Adipocyte (in vitro differentiated cells): ENCODE measurements at places on chromosomes 11 and 22.

DNA sequence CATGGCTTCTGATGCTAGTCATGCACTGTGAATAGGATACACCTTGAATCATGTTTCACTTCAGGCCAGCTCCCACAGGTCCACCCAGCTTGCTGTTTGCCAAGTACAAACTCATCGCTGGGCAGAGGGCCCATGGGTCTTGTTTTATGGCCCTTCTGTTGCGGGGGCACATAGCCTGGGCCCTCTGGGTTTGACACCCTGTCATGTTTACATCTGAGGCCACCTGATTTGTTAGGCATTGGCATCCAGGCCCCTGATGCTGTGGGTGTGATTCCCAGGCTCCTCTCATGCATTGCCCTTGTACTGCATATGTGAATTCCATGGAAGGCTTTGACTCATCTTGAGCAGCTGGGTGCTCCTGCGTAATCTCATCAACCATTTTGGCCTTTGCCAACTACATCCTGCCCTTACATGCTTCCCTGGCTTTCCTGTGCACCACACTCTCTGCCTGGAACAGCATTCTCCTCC, 32.6 kb downstream of the PPFIBP2 start:
- no peak for DNase-seq

GRCh38 chr22:23072911-23073491, 2.7 kb downstream of the GNAZ start:
- peak; percentile 37 for DNase-seq

GRCh38 chr11:72643547-72643946, 30.7 kb downstream of the PDE2A start:
- DNase-seq, result peak; percentile 23

DNA sequence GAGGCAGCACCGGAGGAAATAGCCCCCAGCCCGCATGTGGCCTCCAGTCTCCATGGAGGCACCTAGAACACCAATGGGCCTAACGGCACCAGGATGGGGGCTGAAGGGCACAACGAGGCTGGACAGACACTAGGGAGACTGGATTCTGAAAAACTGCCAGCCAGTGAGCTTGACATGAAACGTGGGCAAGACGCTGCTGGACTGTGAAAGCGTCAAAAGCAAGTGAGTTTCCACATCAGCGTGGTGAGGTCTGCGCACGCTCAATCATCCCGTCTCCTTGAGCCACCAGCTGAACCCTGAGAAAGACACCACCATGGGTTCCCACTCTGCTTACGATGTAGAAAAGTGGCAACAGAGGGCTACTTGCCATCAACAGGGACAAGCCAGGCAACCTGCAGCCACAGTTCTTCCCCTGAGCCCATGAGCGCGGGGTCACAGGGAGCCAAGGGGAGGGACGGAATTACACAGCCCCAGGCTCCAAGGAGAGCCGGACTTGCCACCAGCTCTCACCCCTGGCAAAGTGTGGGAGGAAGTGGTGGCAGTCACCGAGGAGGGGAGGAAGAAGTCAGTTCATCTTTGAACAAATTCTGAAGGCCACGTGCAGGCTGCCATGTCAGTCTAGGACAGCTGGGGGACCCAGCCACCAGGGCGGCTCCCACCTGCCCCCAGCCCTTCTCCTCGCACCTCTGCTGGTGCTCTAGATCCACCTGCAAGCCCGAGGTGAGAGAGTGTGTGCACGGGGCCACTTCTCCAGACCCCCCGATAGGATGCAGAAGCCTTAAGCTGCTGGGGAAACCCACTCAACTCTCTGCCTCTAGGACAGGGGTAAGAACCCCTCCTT, 131.1 kb downstream of the MPPED1 start:
- DNase-seq, result no peak

DNA sequence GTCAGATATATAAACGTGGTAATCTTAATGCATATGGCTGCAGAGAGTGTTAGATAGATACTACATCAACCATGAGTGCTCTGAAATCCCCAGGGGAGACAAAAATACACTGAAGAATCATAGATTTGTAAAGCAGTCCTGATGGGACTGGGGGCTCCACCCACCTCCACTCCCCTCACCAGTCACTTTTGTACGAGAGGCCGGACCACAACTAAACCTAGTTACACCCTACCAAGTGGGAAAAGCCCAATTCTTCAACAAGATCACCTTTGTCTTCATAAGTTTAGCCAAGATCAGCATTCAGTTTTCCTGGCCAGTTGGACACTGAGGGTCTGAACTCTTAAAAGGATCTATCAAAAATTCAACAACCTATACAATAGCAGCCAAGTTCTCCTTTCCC, 1.5 kb downstream of the SF1 start:
- no peak for DNase-seq

DNA sequence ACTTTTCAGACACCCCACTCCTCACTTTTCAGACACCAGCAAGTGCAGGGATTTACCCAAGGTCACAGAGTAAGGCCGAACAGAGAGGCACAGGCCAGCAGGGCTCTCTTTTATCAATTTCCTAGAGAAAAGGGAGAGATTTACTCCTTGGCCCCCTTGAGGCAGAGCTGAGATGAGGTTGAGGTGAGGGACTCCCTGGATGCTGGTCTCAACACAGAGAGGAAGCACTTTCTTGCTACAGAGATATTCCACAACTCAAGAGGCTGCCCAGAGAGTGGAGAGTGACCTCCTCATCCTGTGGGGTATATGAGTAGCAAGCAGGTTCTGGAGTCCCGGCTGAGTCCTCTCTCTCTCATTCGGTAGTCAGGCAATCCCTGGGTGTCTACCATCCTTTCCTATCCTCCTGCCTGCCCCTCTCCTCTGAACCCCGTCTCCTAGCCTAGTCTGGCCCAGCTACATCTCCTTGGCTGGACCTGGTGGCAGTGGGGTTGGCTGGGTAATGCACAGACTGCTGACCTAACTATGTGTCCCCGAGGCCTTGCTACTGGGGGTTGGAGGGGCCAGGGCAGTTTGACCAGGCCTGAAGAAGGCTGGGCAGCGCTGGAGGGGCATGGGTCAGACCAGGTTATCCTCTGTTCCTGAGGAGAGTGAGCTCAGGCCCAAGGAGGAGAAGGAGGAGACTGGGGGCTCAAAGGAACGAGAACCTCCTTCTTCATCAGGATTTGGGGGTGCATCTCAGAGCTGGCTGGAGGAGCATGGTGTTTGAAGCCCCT, 1.8 kb upstream of the ARHGEF17 start:
- DNase-seq, result no peak

- DNase-seq, result peak; percentile 60
These were observed at the start of gene ABCG4 for GRCh38 chr11:119149018-119149785. Gene ABCG4, plus strand, starts transcription at chr11:119149052. Its CDS starts 914 bp downstream, at chr11:119149966.

DNA sequence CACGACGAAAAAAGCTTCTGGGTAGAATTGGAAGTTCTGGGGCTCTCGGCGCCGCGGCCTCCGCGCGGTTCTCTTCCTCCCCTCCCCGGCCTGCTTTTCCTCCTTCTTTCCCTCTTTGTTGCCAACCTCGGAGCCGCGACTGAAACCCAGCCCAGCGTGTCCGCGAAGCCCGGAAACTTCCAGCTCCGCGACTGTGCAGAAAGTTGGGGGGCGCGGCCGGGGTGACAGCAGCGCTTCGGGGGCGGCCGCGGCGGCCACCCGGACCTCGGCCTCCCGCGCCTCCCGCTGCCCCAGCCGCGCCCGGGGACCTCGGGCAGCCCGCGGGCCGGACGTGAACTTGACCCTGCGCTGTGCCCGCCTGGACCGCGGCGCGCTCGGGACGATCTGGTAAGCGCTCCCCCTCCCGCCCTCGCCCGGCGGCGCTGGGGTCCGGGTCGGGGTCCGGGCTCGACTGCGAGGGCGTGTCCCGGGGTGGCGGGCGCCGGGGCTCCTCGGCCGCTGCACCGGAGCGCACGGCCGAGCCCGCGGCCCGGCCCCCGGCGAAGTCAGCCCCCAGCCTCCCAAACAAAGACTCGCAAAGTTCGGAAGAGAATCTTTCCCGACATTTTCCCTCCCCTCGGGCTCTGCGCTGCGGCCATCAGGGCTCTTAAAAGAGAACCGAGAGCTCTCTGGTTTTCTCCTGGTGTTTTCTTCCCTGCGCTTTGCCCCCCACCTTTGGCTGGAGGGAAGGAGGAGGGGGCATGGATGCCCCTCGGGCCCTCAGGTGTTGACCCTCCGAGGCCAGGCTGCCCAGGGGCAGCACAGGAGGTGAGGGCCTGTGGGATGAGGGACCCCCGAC, 67.9 kb upstream of the WNT7B start:
- peak; percentile 71 for DNase-seq

GRCh38 chr11:3177931-3178330, 12.8 kb upstream of the OSBPL5 start:
- peak; percentile 22 for DNase-seq

DNA sequence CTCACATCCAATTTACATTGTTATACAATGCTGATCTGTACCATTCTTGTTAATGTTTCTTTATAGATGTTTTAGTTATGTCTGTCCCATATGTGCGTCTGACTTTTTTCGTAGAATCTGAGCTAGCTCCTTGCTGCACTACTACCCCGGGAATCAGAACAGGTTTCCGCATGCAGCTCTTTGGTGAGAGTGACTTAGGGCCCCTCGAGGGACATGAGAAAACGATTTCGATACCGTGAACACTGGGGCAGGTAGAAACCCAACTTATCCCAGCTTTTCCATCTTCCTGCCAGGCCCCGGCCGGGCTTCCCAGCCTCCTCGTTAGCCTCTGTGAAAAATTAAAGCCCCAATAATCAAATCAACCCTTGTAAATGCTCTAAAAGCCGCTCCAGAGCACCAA, 23.4 kb upstream of the PKNOX2 start:
- no peak for DNase-seq

DNA sequence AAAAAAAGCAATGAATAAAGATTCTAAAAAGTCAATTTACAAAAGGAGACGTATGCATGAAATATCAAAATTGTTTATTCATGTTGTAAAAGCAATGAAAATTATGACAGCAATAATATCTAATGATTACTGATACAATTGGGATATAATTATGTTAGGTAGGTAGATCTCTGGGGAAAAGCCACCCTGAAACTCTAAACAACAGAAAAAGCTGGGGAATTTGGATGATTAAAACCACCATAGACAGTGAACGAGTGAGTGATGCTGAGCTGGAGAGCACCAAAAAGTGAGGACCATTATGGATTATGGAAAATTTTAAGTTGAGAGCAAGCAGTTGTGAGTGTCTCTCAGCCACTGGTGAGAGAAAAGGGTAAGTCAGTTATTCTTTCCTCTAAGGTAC, at the start of gene OR10G8:
Gene OR10G8 (plus strand): TSS at position 301 of the 400 bp plus-strand sequence. CDS start 2,825 bp downstream, outside the sequence.
- no peak for DNase-seq

DNA sequence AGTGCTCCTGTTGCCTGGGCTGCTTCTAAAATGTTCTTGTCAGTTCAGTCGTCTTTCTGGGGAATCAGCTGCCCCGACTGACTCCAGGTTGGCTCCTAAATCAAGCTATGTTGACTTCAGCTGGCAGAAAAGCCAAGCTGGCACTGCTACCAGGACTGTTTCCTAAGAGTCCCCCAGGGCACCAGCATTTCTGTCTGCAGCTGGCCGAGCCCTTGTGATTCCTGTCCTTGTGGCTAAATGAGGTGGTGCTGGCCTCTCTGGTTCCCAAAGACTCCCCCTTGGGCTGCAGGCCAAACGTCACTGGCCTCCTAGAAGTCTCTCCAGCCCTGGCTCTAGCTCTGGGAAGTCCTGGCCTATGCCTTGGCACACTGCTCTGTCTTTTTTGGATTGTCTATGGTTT, 31.1 kb downstream of the GRAMD1B start:
- no peak for DNase-seq

GRCh38 chr11:65773784-65774411, 6.9 kb downstream of the AP5B1 start:
- DNase-seq, result no peak

- DNase-seq, result no peak
These were observed 41.9 kb upstream of the TTLL12 start for GRCh38 chr22:43228863-43229262.

GRCh38 chr11:23314162-23314561, 453.9 kb upstream of the CCDC179 start:
- DNase-seq, result no peak

- DNase-seq, result no peak
These were observed 6.6 kb upstream of the AMBRA1 start for GRCh38 chr11:46600194-46600960.

DNA sequence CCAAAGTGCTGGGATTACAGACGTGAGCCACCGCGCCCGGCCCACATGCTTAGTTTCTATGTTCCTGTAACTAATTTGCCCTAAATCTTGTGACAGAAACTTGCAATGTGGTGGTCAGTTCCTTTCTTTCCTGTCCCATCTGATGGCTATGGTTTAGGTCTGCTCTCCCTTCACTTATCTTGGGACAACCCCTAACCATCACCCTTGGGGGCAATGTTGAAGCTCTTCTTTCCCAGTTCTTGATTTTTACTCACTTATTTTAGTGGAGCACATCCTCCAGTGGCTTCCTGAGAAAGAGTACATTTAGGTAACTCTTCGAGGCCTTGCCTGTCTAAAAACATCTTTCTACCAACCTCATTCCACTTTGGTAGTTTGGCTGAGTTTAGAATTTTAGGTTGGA, 7.3 kb downstream of the SREBF2 start:
- no peak for DNase-seq

- no peak for DNase-seq
These were observed 54.1 kb downstream of the CELSR1 start for GRCh38 chr22:46483353-46483752.

DNA sequence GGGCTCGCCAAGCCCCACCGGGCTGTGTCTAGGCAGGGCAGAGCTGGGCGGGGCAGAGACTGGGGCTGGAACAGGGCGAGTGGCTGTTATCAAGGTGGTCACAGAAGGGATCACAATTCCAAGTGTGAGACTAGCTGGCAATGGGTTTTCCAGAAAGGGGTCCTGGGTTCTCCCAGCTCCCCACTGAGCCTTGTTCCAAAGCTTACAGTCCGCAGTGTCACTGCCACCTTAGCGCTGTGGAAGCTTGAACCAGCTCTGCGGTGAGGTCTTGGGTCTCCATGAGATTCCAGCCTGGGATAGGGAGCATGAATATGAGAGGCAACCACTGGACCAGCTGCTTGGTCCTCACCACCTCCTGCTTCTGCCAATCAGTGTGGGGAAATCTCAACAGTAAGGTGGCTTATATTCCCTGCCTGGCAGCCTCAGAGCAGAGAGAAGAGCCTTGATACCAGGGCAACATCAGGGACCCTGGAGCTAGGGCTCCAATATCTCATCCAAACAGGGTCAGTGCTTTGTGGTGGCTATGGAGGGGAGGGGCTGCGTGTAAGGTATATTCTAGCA, 831 bp downstream of the CD44 start:
- peak; percentile 62 for DNase-seq
